Sigmoid colon (tissue), 7 donors: ENCODE measurements at places on chromosomes 7 and 10.

- no peak for DNase-seq
These were observed 1.1 kb upstream of the DLG5 start for GRCh38 chr10:77927402-77928246.

GRCh38 chr10:43922335-43923280, 273.9 kb upstream of the ZNF32 start:
- no peak for DNase-seq

DNA sequence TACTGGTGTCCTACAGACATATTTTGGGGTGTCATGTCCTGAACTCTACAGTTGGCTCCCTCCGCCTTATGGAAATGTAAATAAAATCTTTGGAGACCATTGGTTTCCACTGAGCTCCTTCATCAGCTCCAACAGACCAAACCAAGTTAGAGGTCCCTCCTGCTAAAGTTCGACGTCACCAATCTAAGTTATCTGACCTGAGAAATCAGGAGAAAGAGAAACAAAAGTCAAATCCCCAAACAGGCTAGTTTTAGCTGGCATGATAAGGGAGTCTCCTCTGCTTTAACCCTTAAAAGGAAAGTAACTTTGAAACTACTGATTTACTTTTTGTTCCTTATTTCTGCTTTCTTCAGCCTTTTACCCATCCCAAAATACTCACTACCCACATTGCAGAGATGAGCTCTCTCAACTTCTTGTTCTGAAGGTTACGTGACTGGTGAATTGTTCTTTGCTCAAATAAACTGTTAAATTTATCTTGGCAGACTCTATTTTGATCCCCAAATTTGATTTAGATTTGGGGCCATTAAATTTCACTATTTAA, 39.9 kb downstream of the AVL9 start:
- DNase-seq: no peak

DNA sequence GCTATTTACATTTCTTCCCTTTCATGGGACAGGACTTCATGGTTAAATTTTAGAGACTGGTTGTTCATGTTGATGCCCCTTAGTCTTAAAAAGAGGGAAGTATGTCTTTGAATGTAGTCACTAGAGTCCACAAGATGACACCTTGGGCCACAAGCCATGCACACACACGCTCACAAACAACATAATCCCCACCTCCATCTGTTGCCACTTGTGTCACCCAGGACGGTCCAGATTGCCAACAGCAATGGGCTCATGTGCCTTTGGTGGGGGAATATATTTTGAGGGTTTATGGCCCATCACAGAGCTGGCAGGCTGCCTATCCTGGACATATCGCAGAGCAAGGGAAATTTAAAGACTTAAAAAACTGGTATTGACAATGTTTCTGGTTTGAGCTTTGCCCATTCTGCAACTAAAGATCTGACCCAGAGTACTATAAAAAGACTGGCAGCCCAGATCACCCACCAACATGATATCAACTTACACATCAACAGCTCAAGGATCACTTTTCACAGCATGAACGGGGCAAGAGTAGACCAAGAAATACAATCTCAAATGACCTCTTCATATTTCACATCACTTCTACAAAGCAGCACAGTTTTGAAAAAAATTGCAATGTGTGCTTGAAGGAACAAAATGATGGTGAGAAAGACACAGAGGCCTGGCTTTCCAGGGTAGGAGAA, 50.5 kb downstream of the STRA8 start:
- no peak for DNase-seq

DNA sequence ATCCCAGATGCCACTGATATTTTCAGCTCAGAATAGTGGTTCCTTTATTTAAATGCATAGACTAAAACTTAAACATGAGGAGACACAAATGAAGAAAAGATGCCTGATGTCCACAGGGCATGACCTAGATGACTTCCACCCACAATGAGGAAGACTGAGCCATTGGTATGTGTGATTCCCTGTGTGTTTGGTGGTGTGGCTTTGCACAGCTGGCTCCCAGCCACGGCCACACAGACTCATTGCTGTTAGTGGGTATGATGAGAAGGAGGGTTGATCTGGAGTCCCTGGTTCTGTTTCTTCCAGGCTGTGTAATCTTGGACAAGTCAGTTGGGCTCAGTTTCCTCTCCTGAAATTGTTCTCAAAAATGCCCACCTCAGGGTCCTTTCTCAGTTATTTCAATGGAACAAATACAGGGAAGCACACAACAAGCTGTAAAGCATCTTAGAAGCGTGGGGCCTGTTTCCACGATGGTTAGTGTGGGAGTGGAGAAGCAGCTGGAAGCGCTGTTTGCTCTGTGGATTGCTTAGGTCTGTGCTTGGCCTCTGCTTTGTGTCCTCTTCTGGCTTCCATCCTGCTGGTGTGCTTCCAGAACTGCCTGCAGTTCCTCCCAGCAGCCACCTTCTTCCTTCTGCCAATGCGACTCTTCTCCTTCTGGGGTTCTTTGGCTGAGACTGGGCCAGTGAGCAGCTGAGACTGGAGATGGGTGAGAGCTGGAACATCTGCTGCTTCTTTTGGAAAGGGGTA, 303.7 kb downstream of the BMPER start:
- DNase-seq: no peak

- DNase-seq: no peak
These were observed 10.4 kb downstream of the WDR91 start for GRCh38 chr7:135200821-135201331.

DNA sequence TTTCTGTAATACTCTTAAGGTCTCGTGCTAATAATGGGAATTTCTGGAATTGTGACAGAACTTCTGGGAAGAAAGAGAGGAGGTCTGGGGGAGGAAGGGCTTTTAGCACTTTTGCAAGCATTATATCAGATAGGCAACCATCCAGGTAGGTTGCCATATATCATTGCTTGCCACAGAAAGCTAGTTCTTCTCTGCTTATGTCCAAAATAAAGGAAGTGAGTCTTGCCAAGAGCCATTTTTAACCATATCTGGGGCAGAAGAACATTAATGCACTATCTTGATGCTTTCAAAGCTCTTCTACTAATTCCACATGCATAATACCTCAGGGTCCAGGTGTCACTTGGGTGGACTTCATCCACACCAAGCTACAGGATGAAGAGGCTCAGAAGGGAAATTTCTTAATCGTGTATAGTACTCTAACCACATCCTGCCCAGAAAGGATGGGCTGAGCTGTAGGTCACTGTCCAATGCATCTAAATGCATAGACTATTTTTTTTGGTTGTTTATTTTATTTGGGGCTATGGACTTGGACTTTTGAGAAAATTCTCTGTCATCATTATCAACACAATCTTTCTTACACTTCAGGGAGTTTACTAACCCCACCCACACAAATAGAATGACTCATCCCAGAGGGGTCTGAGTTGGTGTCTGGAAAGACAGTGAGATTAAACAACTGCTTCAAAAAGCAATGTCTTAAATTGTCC, 68.9 kb upstream of the ADO start:
- DNase-seq: no peak

DNA sequence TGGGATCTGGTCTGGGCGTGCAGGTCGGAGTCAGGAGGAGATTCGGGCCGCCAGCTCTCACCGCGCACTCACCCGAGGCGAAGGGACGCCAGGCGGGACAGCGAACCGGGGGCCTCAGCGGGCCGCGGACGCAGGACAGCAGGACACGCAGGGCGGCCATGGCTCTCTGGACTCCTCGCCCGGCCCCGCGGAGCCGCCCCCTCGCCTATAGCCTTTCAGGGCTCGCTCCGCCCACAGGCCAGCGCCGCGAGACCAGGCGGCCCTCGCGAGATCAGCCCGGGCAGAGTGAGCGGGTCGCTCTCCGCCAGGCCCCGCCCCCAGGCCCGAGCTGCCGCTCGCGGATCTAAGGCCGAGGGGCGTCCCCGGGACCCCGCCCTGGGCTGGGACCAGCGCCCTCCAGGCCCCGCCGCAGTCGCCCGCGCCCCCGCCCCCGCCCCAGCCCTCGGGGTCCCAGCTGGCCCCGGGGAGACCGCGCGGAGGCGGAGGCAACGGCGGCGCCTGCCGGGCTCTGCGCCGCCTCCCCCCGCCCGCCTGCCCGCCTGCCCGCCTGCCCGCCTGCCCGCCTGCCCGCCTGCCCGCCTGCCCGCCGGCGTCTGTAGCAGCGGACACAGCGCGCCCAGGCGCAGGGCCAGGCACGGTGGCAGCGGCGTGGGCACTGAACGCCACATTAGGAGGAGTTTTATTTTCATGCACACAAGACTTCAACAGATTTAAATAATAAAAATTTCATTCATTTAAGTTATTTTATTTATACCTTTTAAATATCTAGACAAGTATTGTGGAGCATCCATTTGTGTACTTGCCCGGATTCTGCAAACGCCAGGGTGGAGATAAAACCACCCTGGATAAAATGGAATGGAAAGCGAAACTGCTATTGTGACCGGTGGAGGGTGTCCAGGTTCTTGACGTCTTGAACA, at the start of gene ECHS1:
TSS of gene ECHS1 (minus strand) at position 181 of the 917 bp plus-strand sequence. CDS start at position 160, 21 bp downstream.
- DNase-seq: peak; percentile 97

DNA sequence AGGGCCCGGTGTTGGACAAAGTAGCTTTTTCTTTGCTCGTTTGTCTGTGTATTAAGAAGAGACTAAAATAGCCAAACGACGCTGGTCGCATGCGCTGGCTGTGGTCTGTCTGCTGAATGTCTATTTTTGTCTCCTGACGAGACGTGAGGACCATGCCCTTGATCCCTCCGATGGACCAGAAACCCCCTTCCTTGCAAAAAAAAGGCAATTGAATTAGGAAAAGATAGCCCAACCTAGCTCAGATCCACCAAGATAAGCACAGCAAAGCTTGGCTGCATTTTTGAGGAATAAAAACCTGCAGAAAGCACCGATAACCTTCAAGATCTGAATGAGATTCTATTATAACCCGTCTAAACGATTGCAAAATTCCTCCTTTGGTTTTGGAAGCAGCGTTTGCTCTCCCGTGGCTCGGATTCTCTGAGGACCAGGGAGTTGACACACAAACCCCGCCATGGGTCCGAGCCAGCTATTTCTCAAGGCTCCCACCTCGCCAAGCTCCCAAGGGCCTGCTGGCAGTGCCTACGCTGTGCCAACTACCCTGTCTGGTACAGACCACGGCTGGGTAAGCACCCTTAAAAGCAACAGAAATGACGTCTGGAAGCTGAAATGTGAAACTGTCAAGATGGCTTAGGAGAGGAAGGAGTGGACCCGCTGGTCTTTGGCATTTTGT, 17.7 kb upstream of the TTYH3 start:
- DNase-seq: peak; percentile 93

- peak; percentile 76 for DNase-seq
These were observed 1.1 kb upstream of the PPP1R35 start for GRCh38 chr7:100437150-100438100.

- DNase-seq: peak; percentile 82
These were observed 509.0 kb upstream of the PODXL start for GRCh38 chr7:132065193-132065988.

- DNase-seq: no peak
These were observed 208.2 kb upstream of the INHBA start for GRCh38 chr7:41910940-41911600.

GRCh38 chr7:2022737-2023250, 210.0 kb downstream of the MAD1L1 start:
- no peak for DNase-seq

- DNase-seq: no peak
These were observed 50.2 kb upstream of the CDK1 start for GRCh38 chr10:60728056-60728455.

DNA sequence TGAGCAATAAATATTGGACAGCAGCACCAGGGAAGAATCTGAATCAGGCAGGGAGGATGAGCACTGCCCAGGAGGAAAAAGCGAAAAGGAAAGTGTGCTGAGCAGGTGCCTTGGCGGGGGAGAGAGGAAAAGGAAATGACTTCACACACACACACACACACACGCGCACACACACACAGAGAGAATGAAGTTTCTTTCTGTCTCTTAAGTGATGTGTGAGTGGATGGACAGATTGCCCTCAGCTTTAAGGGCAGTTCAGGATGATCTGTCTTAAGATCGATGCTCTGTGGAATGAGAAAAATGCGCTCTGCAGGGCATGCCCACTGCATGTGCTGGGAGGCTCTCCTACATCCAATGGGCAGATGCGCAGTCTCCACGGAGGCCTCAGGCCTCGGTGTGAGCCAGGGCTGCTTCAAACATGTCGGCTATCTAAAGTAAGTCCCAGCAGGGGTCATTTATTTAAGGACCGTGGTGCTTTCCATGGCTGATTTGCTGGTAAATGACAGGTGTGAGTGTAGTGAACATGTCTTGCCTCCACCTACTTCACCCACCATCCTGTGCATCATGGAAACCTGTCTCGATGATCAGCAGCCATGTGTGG, 2.5 kb upstream of the ACBD5 start:
- no peak for DNase-seq

- DNase-seq: no peak
These were observed 1.3 kb downstream of the PFKFB3 start for GRCh38 chr10:6204063-6204340.

DNA sequence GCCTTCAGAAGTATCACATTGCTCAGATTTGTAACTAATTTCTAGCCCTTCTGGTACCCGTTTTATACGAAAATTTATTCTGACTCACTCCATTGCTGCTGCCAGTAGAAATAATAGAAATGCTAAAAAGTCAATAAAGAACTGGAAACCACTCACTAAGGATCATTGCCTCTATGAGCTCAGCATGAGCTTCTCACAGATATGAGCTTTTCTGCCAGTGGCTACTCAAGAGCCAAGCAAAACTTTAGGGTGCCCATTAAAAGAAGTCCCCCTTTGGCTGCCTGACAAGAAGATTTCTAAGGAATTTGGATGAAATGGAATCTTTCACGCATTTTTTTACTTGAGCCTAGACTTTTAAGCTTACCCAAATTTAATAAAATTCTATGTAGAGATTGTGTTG, 52.5 kb downstream of the GPR37 start:
- DNase-seq: no peak

- no peak for DNase-seq
These were observed 8.7 kb upstream of the LIPM start for GRCh38 chr10:88793712-88794299.

GRCh38 chr10:121800146-121800545, 127.7 kb downstream of the ATE1 start:
- no peak for DNase-seq

DNA sequence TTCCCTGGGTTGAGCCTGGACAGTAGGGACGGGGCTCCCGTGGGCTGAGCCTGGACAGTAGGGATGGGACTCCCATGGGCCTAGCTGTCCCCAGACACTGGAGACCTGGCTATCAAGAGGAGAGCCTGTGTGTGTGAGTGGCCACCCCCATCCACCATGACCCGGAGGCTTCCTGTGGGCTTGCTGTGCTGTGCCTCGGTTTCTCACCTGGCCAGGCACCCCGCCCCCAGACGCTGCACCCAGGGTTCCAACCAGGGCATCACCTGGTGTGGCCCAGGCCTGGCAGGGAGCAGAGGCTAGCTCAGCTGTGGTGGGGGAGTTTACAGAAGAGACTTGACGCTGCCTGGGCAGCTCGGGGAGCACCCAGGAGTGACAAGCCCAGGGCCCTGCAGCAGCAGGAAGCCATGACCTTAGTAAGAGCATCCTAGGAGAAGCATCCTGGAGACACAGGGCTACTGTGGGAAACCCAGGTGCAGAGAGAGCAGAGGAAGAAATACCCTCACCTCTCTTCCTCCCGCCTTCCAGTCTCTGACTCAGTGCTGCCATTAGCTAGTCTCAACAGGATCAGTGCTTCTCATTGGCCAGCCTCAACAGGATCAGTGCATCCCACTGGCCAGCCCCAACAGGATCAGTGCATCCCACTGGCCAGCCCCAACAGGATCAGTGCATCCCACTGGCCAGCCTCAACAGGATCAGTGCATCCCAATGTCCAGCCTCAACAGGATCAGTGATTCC, 61.0 kb downstream of the PDGFA start:
- no peak for DNase-seq

GRCh38 chr7:155190688-155191087, 107.0 kb upstream of the INSIG1 start:
- no peak for DNase-seq
